Stimulated activated CD8-positive, alpha-beta memory T cell treated with anti-CD3 and anti-CD28 coated beads, Interleukin-4, amount 100 ng/mL, for 4 hours (primary cell): ENCODE measurements at places on chromosomes 2 and 18.

DNA sequence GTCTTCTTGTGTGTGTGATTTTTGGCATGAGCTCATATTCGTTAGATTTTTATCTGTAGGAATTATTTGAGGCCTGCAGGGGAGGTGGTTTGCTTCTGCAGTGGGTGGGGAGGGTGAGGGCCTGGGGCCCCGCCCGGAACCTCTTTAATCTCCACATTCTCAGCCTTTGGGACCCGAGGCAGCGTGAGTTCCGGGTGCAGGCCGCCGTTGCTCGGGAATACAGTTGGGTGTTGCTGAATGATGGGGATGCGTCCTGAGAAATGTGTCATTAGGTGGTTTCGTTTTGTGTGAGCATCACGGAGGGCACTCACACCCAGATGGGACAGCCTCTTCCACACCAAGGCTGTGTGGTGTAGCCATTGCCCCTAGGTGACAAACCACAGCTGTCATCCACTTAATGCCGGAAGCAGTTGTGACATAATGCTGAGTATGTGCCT is 13.7 kb upstream of the GAL3ST2 start:
- DNase-seq: peak; percentile 53

DNA sequence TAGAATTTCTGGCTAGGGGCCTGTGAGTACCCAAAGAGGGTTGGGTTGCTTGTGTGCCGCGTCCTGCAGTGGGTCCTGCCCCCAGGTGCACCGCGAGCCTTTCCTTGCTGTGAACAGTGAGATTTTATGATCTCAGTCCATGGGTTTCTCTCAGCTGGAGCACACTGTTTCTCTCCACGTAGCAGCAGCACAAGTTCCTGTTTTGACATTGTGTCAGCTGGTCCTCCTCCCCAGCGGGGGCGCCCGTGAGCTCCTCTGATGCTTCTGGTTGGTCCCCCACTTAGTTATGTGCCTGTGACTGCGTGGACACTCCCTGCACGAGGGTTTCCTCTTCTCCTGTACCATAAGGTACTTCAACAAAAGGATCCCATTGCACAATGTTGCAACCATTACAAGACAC is 29.8 kb downstream of the TSHZ1 start:
- no peak for DNase-seq

- DNase-seq: no peak
Observed at GRCh38 chr2:11869391-11869991, 123.1 kb downstream of the LPIN1 start.

DNA sequence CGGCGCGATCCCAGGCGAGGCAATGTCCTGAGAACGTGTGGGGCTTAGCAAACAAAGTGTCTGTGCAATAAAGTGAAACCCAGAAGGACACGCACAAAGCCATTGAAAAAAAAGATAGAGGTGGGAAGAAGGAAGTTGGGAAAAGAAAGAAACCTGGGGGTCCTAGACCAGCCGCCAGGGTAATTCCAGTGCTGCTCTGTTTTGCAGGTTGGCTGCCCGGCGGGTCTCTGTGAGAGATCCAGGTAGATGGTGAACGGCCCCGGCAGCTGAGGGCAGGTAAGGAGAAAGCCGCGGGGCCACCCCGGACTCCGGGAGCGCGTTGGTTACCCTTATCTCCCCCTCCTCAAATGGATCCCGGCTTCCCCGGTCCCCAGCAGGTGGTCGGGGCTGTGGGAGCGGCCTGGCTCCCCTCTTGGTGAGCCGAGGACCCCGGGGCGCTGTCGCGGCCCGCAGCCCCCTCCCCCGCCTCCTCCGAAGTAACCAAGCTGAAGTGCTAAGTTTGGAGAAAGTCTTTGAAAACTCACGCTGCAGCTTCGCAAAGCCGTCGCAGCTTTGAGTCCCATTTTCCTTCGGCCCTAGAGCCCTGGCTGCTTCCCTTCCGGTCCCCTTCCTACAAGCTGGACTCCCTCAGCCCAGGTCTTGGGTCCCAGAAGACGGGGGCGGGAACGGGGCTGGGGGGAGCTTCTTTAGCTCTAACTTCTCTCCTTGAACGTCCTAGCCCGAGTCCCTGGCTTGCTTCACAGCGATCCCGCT is 588 bp downstream of the OTX1 start:
- DNase-seq: no peak

DNA sequence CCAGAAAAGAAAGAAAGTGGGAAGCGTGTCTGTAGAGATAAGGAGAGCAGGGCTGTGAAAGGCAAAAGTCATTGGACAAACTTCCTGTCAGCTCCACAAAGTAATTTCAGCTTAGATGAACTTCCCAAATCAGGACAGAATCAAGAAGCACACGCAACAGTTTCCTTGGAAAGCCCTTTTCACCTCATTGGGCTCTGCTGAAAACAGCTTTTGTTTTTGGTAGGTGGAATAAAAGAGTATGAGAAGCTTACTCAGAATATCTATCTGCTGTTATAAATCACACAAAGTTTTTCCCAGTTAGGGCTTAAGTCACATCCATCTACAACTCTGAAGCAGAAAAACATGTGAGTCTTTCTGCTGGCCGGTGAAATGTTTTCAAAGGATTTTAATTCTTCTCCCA is 42.4 kb upstream of the EFEMP1 start:
- no peak for DNase-seq

- no peak for DNase-seq
Observed at GRCh38 chr2:99397266-99397920, 60.2 kb downstream of the EIF5B start.

GRCh38 chr2:104888489-104889258 is 34.8 kb downstream of the POU3F3 start:
- DNase-seq: no peak

DNA sequence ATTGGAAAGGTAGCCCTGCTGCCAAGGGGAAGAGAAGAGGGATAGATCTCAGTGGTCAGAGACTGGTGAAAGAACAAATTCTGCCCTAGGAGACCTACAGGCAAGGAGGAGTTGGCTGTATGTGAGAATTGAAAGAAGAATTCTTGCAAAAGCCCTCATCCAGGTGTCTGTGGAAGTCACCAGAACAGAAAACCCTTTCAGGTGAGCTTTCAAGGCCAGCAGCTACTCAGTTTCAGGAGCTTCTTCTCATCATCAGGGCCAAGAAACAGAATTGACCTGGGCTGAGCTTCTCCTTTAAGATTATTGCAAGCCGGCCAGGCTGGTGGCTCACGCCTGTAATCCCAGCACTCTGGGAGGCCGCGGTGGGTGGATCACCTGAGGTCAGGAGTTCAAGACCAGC is 110.2 kb downstream of the CDK15 start:
- DNase-seq: no peak

DNA sequence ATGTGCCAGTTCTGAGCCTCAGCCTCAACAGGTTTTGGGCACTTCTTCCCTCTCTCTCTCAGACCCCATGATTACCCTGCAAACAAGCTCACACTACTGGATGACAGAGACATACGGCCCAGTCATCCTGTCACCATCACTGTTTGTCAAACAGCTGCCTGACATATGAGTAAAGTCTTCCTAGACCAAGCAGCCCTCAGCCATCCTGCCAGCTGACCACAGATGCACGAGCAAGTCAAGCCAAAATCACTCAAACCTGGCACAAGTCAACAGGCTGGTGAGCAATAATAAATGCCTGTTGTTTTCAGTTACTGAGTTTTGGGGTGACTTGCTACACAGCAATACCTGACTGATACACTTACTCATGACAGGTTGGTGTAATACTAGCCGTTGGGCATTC is 75.5 kb upstream of the KLF7 start:
- DNase-seq: no peak

- DNase-seq: no peak
Observed at GRCh38 chr2:161416708-161417437, 776 bp downstream of the TBR1 start.

GRCh38 chr2:168729455-168729854 is 73.0 kb upstream of the NOSTRIN start:
- DNase-seq: no peak

DNA sequence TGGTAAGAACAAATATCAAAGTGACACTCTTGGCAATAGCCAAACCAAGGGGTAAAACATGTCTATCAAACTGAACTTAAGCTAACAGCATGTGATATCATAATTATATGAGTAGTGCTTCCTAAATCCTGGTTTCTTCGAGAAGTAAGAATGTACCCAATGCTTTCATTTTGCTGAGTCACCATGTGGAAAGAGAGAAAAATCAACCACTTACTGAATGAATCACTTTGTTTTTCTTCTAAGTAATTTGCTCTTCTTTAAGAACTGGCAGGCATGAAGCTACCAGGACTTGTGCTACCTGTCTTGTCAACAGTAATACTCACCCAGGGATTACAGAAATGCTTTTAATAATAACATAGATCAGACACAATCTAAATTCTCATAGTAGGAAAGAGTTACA is 19.0 kb upstream of the DUSP19 start:
- no peak for DNase-seq

DNA sequence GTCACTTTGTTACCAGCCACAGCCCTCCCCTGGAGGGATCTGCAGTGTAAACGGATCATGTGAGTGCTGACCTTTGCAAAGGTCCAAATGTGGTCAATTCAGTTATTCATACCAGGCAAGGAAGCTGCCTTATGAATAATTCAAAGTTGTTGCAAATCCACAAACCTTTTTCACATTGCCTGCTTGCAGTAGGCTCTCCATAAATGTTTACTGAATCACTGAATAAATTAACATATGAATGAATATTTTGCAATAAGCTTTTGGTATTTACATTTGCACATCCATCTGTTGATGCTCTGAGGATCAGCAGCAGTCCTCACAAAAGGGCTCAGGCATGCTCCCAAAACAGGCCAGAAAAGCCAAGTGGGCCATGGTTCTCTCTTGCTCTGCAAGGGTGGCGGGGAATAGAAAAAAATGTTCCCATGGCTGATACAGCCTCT is 156.8 kb downstream of the VAPA start:
- DNase-seq: no peak

GRCh38 chr2:158102446-158102845 is 770 bp downstream of the UPP2 start:
- DNase-seq: no peak

GRCh38 chr2:44836916-44837315 is 104.6 kb upstream of the SIX3 start:
- no peak for DNase-seq

DNA sequence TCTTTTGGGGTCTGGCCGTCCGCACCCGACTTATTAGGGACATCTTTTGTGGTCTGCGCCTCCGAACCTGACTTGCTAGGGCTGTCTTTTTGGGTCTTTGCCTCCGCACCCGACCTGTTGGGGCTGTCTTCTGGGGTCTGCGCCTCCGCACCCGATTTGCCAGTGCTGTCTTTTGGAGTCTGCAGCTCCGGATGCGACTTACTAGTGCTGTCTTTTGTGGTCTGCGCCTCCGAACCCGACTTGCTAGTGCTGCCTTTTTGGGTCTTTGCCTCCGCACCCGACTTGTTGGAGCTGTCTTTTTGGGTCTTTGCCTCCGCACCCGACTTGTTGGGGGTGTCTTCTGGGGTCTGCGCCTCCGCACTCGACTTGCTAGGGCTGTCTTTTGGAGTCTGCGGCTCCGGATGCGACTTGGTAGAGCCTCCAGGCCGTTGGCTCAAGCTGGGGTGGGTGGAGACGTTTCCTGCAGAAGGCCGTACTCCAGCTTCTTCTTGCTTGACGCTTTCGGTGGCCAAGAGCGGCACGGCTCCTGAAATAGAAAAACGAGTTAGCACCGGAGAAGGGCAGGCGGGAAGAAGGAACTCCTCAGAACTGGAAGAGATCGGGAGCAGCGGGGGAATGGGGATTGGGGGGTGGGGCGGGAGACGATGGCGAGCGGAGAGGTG is 498 bp downstream of the TGOLN2 start:
- no peak for DNase-seq

GRCh38 chr2:226115832-226116200 is 683.8 kb downstream of the IRS1 start:
- no peak for DNase-seq

DNA sequence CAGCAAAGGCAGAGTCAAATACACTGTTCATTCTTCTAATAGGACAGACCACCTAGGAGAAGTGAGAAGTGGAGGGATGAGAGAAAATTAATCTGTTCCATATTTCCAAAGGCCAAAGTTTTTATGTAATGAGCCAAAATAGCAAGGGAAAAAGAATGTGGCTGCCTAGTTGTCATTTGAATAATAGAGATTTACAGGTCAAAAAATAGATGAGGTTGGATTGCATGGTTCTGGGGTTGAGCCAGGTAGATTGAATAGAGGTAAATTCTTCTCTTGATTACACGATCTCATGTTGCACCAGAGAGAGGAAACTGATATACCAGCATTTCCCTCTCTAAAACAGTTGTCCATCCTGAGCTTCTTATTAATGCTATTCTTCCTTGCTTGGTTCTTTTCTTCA is 325.8 kb downstream of the CCDC178 start:
- DNase-seq: no peak

GRCh38 chr2:231036131-231036530 is 1.2 kb upstream of the C2orf72 start:
- no peak for DNase-seq

DNA sequence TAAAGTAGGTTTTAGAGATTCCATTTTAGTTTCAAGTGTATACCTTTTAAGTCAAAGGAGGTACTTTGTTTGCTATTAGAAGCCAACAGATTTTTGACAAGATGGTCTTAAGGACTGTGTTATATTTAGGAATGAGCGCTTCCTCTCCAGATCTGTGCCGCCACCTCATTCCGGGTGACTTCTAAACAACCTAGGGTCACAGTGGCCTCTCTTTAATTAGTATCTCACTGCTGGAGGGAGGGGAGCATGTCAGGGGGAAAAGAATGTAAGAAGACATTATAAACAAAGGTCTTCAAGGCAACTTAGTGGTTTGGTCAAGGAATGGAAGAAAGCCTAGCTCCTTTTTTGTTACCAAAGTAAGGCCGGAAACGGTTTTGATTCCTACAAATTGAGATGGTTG is 67.0 kb downstream of the RBMS1 start:
- no peak for DNase-seq

DNA sequence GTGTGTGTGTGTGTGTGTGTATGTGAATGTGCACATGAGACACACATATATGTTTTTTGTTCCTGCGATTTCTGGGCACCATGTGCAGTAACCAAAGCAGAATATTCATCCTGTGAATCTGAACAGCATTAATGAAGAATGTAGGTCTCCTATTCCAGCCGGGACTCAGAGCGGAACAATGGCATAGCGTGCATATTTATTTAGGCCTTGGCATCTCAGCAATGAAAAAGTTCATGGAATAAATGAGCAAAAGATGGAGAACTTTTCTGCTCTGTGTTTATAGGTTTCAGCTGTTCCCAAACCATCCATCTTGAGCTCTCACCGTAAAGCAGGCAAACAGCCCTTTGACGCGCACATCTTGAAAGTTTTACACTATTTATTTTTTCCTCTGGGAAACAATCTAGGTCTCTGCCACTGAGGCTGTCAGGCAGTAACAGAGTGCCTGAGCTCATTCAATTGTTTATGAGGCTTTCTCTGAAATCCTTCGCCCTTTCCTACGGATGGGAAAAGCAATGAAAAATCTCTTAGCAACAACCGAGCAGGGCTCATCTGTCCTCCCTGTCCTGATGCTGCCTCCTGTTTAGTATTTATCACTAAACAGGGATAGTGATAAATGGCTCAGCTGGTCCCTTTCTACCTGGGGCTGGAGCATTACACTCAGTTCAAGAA is 146.2 kb upstream of the MSH6 start:
- no peak for DNase-seq

- no peak for DNase-seq
Observed at GRCh38 chr2:153105829-153106578, 372.6 kb downstream of the RPRM start.

GRCh38 chr2:104050656-104051242 is 803.2 kb upstream of the POU3F3 start:
- no peak for DNase-seq
